ENCODE measurements at places on chromosomes 1 and 21. TPM values are rescaled to one million over a fixed set of nuclear protein-coding genes. Genes with fewer than 3 reads are reported as not detected.

EPB41 gene
- total RNA-seq, result 33.0 TPM

ASCL5 gene
- total RNA-seq, result not detected

ZP4 gene
- not detected for total RNA-seq

PTPN7 gene
- 1.2 TPM for total RNA-seq

RBM11 gene
- total RNA-seq, result 2.1 TPM

SMYD2 gene
- 32.1 TPM for total RNA-seq

NUDT4B gene
- not detected for total RNA-seq

NEXN gene
- total RNA-seq, result 0.52 TPM

SSBP3 gene
- 39.3 TPM for total RNA-seq

MYOM3 gene
- 0.88 TPM for total RNA-seq

SNAPIN gene
- total RNA-seq, result 32.0 TPM

FGGY gene
- total RNA-seq, result 10.4 TPM

HSD3B1 gene
- not detected for total RNA-seq

DPT gene
- total RNA-seq, result 0.56 TPM

ACOT11 gene
- total RNA-seq, result 16.1 TPM

BGLAP gene
- 0.28 TPM for total RNA-seq

CR1L gene
- not detected for total RNA-seq

DCST2 gene
- total RNA-seq, result 1.3 TPM

MTARC2 gene
- 3.0 TPM for total RNA-seq

RBP7 gene
- total RNA-seq, result 13.4 TPM

SLC2A5 gene
- total RNA-seq, result 5.9 TPM

CA6 gene
- not detected for total RNA-seq

C1orf87 gene
- total RNA-seq, result not detected

OR2T2 gene
- total RNA-seq, result not detected

MPL gene
- total RNA-seq, result 0.48 TPM

PRR9 gene
- total RNA-seq, result not detected

BCAR3 gene
- 5.7 TPM for total RNA-seq

DIRAS3 gene
- 2.2 TPM for total RNA-seq

TSPAN2 gene
- 0.68 TPM for total RNA-seq

MYBPH gene
- total RNA-seq, result not detected

GPA33 gene
- total RNA-seq, result not detected

FCRL5 gene
- 0.72 TPM for total RNA-seq

GJA8 gene
- total RNA-seq, result not detected

TENT5C gene
- 1.1 TPM for total RNA-seq

Measured in esophagus mucosa (tissue), 1 donor.